ENCODE measurements at places on chromosomes 12 and 14.

GRCh38 chr14:95370076-95370475 is 50.4 kb upstream of the CLMN start:
- no peak for DNase-seq

DNA sequence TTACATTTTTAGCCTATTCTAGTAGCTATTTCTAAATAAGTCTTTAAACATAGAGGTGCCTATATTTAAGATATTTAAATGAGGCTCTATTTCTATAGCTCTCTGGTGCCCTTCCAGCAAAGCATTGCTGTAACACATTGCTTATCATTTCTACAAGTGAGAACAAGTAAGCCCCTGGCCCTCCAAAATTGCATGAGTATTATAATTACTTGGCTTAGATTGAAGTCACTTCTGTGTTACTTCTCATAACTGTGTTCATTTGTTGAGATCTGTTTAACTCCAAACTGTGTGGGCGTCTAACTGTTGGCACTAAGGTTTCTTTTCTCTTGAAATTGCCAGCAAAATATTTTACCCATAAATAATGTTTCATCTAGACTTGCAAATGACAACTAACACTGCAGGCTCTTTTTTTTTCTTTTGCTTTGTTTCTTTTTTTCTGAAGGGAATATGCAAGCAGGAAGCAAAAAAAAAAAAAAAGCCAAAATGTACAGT is 66.5 kb downstream of the DAD1 start:
- DNase-seq: no peak

DNA sequence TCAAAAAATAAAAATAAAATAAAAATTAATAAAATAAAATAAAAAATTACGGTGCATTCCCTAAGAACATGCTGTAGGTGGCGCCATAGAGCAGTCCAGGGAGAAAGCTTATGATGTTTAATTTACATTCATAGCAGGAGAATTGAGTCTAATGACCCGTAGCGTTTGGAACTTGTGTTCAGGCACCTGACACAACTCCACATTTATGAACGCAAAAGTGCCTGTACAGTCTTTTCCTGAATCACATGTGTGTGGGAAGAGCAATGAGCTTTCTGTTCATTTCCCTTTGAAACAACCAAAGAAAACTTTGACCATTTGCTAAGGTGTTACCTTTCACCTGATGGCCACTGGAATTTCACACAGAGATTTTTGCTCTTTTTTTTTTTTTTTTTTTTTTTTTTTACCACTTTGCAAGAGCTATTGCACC is 60.6 kb upstream of the KCNA1 start:
- no peak for DNase-seq

DNA sequence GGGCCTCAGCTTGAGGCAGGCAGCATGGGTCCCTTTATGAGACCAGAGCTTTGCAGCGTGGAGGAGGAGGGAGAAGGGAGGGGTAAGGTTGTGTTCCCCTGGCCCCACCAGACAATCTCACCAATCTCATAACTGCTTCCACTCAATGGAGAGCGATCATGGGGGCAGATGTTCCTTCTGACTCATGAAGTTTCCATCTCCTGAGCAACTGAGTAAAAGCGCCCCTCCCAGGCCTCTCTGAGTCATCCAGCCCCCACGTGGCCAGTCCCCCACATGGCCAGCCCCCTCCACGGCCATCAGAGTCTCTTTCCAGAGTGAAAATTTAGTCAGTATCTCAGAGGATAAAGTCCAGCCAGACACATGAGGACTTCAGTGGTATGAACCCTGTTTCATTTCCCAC is 39.2 kb upstream of the PLXNC1 start:
- DNase-seq: no peak

GRCh38 chr12:65634626-65635331 is 189.5 kb upstream of the HMGA2 start:
- no peak for DNase-seq

DNA sequence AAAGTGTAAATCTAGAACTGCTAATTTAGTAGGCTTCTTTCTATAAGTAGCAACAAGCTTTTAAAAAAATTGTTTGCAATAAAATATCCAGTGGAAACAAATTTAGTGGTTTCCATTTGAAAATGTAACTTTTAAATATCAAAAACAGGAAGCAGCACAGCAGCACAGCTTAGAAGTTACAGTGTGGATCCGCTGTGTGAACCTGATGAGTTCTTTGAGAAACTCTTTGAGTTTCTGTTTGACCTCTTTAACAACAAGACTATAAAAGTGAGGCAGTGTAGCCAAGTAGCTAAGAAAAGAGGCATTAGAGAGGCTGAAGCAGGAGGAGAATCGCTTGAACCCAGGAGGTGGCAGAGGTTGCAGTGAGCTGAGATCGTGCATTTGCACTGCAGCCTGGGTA is 178.3 kb downstream of the NAV3 start:
- no peak for DNase-seq

DNA sequence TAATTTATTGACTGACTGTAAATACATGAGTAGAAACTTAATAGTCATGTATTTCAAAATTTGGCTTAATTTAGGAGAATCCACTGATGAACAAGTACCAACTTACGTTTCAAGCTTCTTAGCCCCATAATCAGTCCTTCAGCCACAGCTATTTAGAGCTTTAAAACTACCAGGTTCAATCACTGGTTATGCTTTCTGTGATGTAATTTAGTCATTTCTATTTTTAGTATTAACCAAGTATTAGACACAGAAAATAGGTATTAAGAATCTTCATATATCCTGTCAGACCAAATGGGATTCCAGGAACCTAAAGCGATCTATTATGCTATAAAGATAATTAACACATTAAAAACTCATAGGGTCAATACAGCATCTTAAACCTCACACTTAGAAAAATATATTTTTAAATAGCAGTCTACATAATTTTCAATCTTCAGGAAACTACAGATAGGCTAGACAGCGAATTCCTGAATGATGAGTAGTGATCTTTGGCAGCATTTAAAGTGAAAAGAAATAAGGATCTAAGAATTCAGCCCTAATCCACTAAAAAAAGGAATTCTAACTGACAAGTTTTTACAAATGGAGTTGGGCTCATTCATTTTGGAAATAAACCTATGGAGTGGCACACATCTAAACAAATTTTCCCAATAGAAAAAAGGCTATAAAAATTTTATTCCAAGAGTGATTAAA is 51.5 kb downstream of the ZC3H14 start:
- DNase-seq: no peak

GRCh38 chr12:47080725-47081502 is 1.2 kb upstream of the AMIGO2 start:
- DNase-seq: peak; percentile 25

GRCh38 chr14:28771168-28771567 is 4.6 kb downstream of the FOXG1 start:
- DNase-seq: no peak

GRCh38 chr14:46940611-46941010 is 289.0 kb upstream of the RPL10L start:
- no peak for DNase-seq

DNA sequence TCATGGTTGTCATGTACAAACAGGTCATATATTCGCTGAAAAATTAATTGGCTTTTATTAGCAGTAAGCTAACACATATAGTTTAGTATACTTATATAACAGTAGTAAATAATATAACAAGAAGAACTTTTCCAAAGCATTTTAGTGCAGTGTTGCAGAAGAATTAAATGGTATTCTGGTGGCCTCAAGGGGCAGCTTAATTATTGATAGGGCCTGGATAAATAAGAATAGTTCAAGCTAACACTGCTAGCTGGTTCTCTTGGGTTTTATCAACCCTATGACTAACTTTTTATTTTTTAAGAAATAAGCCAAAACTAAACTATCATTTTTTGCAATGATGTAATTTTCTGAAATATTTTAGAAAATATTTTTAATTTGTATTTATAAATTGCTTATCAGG is 152.1 kb downstream of the SRGAP1 start:
- no peak for DNase-seq

- DNase-seq: no peak
Observed at GRCh38 chr14:77103951-77104350, 5.9 kb downstream of the CIPC start.

DNA sequence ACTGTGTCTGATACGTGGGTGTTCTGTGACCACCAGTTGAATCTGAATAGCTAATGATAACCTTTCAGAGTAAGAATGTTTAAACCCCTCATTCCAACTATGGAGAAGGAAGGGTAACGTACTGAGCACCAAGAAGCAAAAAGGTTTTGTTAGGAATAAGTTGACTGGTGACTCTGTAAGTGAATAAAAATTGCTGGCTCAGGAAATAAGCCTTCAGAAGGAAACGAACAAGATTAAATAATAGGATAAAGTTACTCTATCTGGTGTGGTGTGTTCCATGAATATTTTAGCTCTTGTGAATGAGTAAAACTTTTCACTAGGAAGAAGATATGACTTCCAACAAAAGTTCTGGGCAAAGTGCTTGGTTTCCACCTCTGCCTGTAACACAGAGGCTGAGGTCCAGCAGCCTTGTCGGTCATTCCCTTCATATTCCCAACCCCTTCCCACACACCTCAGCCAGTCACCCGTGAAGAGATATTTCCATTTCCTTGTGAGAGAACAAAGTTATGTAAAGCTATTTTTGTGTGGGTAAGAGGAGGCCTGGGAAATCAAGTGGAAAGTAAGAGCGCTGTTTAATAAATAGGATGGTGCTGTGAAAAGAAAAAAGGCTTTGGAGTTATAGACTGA is 47.1 kb downstream of the ARF6 start:
- no peak for DNase-seq

DNA sequence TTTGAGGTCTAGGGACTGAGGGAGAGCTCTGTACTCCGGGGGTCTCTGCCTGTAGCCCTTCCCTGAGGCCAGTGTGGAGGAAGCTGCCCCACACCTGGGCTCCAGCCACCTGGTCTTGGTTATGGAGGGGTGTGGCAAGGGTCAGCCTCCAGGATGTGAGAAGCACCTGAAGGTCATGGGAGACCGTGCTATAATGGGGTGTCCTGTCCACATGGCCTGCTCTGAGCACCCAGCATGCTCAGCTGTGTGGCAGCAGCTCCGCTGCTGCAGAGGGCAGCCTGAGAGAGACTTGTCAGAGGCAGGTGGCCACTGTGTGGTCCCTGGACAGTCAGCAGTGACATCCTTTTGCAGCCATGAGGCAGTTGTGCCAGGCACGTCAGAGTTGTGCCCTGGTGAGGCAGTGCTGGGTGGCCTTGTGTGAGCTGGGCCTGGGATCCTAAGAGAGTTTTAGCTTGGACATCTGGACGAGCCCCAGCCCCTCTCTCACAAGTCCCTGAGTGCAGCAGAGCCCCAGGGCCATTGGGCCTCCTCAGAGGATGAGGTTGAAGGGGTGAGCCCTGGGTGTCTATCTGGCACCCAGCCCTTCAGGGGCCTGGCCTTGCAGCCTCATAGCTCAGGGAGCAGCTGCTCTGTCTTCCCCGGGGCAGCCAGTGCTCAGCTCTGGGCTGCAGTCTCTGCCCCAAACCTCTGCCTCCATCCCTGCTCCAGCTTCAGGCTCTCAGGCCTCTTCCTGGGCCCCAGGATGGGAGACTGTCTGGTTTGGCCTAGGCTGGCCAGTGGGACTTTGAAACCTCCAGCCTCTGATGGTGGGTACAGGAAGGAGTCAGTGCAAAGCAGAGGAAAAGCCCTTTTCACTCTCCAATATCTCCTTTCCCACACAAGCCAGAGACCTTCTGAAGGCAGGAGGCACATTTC is 7.4 kb upstream of the ATG101 start:
- no peak for DNase-seq

DNA sequence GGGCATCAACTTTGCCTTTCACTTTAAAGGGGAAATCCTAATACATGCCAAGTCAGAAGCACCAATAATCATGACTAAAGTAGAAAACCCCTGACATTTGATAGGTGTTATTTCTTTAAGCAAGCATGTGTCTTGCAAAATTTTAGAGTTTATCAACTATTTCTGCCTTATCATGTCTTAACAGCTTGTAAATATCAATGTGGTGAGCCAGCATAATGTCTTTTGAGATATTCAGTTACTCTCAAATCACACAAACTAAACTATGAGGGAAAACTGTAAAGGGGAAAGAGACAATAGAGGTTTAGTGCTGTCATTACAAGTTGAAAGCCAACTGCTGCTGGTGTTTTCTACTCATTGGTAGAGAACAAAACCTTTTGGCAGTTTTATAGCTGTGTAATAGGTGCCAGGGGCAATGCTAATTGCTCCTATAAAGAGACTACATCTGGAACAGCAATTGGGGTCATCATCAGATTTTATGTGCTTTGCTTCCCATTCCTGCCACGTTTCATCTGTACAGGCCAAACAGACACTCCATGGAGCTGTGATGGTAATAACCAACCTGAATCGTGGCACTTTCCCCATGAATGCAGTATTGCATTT is 1027.4 kb downstream of the FSCB start:
- no peak for DNase-seq

- peak; percentile 40 for DNase-seq
Observed at GRCh38 chr14:91415794-91416743, 1.6 kb downstream of the CCDC88C start.

DNA sequence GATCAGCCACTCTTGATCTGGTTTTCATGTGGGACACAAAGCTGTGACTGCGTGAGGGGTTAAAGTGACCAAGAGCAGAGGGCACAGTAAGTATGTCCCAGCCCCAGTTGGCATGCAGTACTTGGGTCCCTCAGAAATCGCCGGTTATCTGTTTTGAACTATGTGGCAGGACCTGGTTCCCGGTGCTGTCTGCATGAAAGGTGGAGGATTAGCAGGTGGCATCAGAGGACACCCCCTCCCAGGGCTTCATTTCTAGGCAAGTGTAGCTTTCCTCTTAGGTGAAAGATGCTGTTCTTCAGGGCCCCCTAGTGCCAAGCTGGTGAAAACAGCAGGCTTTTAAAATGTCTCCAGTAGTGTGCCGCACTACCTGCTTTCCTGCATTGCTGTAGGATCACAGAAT is 57.1 kb downstream of the ATG14 start:
- DNase-seq: no peak

GRCh38 chr12:39145175-39145999 is 240.0 kb upstream of the CPNE8 start:
- no peak for DNase-seq

DNA sequence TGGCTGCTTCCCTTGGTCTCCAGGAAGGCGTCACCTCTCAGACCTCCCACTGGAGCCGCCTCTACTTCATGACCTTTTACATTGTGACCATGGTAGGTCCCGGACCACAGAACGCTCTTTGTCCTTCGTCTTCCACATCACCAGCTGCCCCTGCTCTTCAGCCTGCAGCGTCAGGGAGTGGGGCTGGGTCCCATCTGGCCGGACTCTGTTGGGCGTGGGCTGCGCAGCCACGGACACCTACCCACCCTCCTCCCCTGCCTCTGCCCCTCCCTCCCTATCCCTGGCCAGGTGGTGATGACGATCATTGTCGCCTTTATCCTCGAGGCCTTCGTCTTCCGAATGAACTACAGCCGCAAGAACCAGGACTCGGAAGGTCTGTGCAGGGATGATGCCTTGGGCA is 43.3 kb downstream of the SLC8B1 start:
- DNase-seq: no peak

GRCh38 chr14:89465876-89466275 is 48.8 kb upstream of the FOXN3 start:
- DNase-seq: no peak
